AG04450 (cell line): ENCODE measurements at places on chromosomes 3 and 15. TPM values are rescaled to one million over a fixed set of nuclear protein-coding genes. Genes with fewer than 3 reads are reported as not detected.

DNA sequence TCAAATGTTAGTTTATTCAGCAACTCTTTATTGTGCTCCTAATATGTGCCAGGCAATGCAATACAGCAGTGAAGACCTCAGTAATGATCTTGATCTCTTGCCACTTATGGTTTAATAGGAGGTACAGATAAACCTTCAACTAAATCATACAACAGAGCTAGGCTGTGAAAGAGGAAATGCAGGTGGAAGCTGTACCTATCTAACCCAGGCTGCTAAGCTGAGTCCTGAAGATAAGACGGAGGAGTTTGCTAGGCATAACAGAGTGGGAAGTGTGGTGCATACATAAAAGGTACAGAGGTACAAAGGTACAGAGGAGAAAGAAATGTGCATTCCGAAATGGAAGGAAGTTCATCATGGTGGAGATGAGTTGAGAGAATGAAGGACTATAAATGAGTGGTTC lies 35.0 kb downstream of the KBTBD8 start:
- DNase-seq: no peak

DNA sequence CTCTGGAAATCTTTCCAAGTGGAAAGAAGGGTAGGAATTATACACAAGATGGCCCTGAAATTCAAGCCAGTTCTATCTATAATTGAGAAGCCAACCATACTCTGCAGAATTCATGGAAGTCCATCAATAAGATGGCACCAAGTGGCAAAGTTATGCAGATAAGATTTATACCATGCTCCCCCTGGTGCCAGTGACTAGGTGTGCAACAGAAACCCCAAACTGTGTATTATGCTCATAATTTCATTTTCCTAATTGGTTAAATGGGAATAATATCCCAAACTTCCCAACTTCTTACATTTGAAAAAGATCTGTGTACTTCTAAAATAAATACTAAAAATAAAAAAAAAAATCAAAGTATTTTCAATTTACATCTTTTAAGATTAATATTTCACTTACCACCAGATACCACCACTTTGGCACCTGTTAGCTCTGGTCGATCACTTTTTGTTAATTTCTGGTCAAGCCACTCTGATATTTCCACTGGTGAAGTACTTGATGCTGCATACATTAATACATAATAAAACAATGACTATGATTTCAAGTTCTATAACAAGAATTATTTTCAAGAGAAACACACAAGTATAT lies 25.9 kb downstream of the ETFA start:
- no peak for DNase-seq

Gene IL5RA
- not detected in 2 replicates for polyA plus RNA-seq

DNA sequence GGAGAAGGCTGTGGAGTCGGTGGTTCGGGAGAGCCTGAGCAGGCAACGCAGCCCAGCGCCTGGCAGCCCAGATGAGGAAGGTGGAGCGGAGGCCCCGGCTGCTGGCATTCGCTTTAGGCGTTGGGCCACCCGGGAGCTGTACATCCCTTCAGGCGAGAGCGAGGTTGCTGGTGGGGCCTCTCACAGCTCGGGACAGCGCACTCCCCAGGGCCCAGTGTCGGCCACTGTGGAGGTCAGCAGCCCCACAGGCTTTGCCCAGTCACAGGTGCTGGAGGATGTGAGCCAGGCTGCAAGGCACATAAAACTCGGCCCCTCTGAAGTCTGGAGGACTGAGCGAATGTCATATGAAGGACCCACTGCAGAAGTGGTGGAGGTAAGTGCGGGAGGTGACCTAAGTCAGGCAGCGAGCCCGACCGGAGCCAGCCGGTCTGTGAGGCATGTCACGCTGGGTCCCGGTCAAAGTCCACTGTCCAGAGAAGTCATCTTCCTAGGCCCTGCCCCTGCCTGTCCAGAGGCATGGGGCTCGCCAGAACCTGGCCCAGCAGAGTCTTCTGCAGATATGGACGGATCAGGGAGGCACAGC lies 26.7 kb downstream of the SYNM start:
- DNase-seq: no peak

- peak; percentile 73 for DNase-seq
These were observed 57.6 kb downstream of the AAGAB start for GRCh38 chr15:67196672-67197363.

- DNase-seq: peak; percentile 85
These were observed 470.4 kb downstream of the ROBO1 start for GRCh38 chr3:79297245-79297960.

DNA sequence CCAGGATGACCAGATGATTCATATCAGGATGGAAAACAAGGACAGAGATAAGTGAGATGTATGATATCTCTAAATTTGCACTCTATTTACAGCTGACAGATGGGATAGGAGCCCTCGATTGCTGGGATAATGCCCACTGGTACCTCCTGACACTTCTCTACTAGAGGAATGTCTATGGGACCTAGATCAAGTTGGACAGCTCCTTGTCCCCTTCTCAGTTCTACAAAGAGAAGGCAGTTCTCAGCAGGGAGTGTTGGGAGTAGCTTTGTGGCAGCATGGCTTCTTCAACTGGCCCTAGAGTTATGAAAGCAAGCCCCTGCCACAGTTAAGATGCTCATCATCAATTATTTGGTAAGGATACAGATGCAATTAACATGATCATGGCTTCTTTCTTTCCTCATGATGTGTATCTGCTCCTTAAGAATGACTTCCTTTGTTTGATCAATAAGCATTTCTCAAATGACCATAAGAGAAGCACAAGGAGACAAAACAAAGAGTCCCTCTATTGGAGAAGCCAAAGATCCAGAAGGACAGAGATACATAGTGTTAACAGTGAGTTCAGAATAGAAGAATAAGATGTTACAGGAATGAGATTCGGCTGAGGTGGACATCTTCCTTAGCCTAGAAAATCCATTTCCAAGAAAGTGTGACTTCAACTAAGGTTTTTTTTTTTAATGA lies 481.3 kb downstream of the NAALADL2 start:
- DNase-seq: no peak

GRCh38 chr3:112779558-112780480 lies 66.8 kb downstream of the CD200R1L start:
- no peak for DNase-seq

DNA sequence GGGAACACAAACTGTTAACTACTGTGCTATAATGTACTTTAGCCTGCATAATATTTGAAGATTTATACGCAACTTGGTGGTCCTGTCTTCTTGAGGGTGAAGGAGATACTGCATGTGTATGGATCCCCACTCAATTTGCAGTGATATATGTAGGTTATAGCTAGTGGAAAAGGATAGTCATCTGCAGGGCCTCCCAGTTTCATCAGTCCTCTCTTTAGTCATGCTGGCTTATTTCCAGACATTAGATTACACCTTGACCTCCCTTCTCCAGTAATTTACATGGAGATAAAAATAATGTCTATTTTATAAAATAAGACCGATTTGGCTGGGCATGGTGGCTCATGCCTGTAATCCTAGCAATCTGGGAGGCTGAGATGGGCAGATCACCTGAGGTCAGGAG lies 3.7 kb downstream of the NR1D2 start:
- no peak for DNase-seq
